ENCODE measurements at places on chromosomes 5 and 9.
A peak's percentile ranks its signal among the peaks of the same experiment; 100 is the strongest.

- no peak for DNase-seq
Observed at GRCh38 chr9:122393284-122393983, 22.6 kb downstream of the PTGS1 start.

GRCh38 chr9:87885484-87886189, 3.0 kb downstream of the SPATA31E1 start:
- no peak for DNase-seq

DNA sequence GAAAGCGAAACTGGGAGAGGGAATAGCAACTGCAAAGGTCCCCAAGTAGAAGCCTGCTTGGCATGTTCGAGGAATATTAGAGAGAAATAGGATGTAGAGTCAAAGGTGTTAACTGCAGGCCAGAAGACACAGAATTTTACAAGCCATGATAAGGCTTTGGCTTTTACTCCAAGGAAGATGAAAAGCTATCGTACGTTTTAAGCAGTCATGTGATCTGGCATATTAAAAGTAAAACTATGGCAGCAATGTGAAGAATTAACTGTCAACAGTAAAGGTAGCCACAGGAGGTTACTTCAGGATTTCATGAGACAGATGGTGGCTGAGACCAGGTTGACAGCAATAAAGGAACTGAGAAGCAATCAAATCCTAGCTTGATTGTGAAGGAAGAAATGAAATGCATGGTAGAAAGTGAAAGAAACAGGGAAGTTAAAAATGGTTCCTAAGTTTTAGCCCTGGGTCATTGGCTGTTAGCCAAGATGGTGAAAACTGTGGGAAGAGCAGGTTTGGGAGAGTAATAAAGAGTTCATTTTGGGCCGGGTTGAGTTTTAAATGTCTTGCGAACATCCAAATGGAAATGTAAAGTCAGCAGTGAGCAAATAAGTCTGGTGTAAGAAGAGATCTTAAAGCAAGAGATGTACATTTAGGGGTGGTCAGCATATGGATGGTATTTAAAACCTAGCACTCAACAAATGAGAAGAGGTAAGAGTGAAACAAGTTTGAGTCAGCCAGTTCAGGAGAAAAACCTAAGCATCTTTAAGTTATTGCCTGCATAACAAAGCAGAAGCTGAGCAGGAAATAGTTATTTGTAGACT, 20.3 kb upstream of the TTC33 start:
- no peak for DNase-seq

GRCh38 chr9:105121861-105122430, 122.5 kb upstream of the SLC44A1 start:
- DNase-seq = no peak

DNA sequence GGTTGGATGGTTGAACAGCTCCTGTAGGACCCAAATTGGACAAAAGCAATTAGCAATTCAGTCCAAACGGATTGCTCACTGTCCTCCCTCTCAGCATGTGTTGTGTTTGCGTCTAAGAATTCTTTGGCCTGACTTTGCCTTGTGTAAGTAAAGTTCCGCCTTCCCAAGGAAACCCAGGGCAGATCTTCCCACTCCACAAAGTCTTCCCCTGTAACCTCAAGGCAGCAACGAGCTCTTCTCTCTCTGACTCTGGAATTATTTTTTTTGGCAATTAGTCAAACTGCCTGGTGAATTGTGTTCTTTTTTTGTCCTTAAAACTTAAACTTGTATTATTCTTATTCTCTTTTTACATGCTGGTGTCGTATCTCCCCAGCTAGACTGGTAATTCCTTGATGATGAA, 20.7 kb upstream of the BASP1 start:
- no peak for DNase-seq

GRCh38 chr9:17204611-17205152, 69.8 kb downstream of the CNTLN start:
- no peak for DNase-seq

DNA sequence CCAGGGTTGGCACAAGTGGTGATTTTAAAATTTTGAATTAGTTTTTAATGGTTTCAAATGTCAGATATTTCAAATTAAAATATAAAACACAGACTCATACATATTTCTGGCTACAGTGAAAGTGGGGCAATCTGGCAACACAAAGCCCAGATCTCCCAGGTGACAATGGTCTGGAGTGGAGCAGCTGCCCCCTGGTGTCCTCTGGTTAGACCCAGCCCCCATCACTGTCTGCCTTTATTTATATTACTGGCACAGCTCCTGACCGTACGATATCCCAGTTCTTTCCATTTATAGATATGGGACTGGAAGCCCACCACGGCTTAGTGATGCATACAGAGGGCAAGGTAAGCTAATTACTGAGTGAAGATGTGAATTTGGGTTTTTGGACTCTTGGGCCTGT, 37.3 kb downstream of the MACIR start:
- DNase-seq = no peak

GRCh38 chr9:122099271-122099869, 6.3 kb upstream of the TTLL11 start:
- DNase-seq = peak; percentile 81

GRCh38 chr5:108094800-108095199, 287.1 kb downstream of the FBXL17 start:
- no peak for DNase-seq

DNA sequence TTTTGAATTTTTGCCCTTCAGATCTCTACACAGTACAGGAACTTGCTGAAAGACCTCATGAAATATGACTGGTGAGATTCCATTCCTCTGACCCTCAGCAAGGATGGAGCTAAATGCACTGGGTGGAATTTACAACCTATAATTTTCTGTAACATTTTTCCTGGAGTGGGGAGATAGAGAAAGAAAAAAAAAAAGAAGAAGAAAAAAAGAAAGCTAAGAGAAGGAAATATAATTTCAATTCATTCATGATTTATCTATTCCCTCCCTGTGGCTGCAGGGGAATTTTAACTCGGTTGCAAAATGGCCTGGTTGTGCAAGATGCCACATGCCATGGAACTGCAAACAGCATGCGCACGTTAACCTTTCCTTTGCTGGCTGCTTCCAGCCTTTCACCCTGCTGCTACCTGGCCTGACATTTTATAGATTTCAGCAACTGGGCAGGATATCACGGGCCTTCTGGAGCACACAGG, 155.4 kb downstream of the FSTL4 start:
- DNase-seq = no peak
